Left ventricle myocardium inferior (tissue), 1 donor: ENCODE measurements at places on chromosomes 7 and 10. TPM values are rescaled to one million over a fixed set of nuclear protein-coding genes. Genes with fewer than 3 reads are reported as not detected.

PDLIM1 gene
- total RNA-seq, result 358 TPM

RAB19 gene
- total RNA-seq, result not detected

MINDY4 gene
- total RNA-seq, result 3.8 TPM

ZNF680 gene
- 21.6 TPM for total RNA-seq

EBLN1 gene
- total RNA-seq, result not detected

ANKRD61 gene
- total RNA-seq, result not detected

GPR15LG gene
- not detected for total RNA-seq

SLC25A13 gene
- total RNA-seq, result 9.1 TPM

SH3PXD2A gene
- 34.4 TPM for total RNA-seq

COL28A1 gene
- 1.9 TPM for total RNA-seq

ASB10 gene
- 35.4 TPM for total RNA-seq

SYT15B gene
- 0.93 TPM for total RNA-seq

GSDME gene
- 5.6 TPM for total RNA-seq

CLRN3 gene
- total RNA-seq, result not detected

MYH16 gene
- not detected for total RNA-seq

GLRX3 gene
- total RNA-seq, result 69.2 TPM

FBXL13 gene
- total RNA-seq, result 0.36 TPM

- no peak for DNase-seq
Observed at GRCh38 chr7:1461646-1462375, 2.5 kb upstream of the MICALL2 start.

- DNase-seq, result no peak
Observed at GRCh38 chr7:8209353-8209752, 52.6 kb downstream of the ICA1 start.

DNA sequence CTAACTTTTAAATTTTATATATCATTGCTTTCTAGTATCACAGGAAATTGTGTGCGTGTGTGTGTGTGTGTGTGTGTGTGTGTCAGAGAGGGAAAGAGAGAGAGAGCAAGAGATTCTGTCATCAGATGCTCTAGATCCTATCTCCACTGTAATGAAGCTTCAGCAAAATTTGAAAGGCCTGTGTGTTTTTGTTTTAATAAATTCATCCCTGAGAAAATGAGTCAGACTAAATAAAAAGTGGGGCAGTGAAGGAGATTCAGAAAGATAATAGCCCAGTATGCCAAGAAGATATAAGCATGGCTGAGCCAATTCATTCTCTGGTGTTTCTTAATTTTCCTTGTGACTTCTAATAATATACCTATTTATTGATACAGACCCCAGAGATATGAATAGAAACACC is 184.2 kb upstream of the TMEM196 start:
- DNase-seq, result no peak

GRCh38 chr10:36534471-36535002 is 590.9 kb upstream of the ANKRD30A start:
- DNase-seq, result no peak

- DNase-seq, result no peak
Observed at GRCh38 chr10:89398003-89398749, 5.8 kb downstream of the IFIT1 start.

DNA sequence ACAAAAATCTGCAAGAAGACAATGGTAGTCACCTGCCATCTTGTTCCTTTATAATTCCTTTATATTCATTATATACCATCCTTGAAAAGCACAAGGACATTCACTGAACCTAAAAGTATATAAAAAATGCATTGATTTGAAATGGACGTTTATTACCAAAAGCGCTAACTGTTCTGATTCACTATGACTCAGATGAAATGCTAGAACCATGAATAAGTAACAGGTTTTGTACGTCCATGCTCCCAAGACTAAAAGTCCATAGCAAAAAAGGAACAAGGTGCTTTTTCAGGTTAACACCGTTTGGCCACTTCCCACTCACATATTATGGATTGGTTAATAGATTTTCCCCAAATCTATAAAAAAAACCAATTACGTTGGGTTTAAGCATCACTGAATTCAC is 109.4 kb downstream of the PPP1R17 start:
- no peak for DNase-seq

- DNase-seq, result no peak
Observed at GRCh38 chr7:47807756-47808155, 140.5 kb downstream of the PKD1L1 start.

GRCh38 chr7:99253369-99253768 is 19.3 kb upstream of the MYH16 start:
- DNase-seq, result no peak

- DNase-seq, result no peak
Observed at GRCh38 chr7:54662701-54663100, 96.3 kb downstream of the SEC61G start.

- DNase-seq, result no peak
Observed at GRCh38 chr10:70323697-70324338, 40.0 kb upstream of the NPFFR1 start.

DNA sequence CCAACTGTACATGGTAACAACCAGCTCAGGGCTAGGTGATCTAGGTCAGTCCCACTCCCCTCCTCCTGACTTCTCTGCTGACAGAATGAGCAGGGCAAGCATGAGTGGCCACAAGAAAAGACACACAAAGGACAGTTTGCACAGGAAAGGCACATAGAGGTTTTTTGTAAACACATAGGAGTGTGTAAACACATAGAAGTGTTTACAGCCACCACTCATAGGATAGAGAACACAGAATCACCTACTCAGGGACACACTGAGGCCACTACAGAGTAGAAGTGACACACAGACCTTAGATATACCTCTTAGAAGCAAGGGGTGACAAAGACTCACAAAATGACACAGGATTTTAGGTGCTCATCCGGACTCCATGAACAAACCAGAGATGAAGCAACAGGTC is 19.0 kb downstream of the NUDCD3 start:
- no peak for DNase-seq

DNA sequence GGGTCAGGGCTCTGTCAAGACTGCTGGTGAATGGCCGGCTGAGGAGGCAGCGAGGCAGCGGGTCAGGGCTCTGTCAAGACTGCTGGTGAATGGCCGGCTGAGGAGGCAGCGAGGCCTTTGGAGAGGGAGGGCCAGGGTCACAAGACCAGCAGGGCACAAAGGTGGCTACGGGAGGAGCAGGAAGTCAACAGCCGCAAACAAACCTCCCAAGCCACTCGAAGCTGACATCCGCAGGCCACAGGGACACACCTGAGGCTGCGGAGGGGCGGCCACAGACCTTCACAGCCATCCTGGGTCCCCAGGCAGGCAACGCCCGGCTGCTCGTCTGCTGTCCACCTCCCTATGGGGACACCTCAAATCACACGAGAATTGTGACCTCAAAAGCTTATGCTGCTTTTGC is 8.9 kb upstream of the GPER1 start:
- DNase-seq, result no peak

- no peak for DNase-seq
Observed at GRCh38 chr10:104350127-104350635, 3.5 kb upstream of the CFAP58 start.

- DNase-seq, result no peak
Observed at GRCh38 chr7:76505168-76506080, 4.9 kb upstream of the UPK3B start.

- no peak for DNase-seq
Observed at GRCh38 chr10:26486304-26486703, 48.2 kb downstream of the APBB1IP start.

DNA sequence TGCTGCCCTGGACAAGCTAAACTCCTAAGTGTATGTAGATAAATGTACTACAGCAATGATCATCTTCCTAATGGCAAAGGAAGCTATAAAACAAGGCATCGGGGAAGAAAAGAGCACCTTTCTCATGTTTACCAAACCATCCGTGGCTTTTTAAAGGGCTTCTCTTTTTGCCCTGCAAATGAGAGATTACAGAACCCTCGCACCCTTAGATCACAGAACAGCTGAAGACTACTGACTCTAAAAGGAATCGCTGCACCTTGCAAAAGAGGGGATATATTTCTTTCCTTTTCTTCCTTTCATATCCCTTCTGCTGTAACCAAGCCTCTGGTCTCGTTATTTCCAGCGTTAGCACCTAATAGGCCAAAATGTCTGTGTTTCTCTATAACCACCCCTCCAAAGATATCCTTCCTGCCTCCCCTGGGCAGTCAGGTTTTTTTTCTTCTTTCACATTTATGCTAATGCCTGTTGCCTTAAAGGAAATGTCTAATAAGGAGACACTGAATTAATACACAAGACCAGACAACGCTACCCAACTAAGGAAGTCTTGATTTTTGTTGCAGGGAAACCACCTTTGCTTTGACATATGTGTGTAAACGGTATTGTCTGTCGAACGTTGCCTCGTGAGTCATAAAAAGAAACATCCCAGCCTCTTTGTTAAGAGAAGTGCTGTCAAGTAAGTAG is 10.5 kb downstream of the ST8SIA6 start:
- DNase-seq, result no peak

- DNase-seq, result peak; percentile 24
Observed at GRCh38 chr7:3673524-3673923, 372.5 kb downstream of the SDK1 start.

- no peak for DNase-seq
Observed at GRCh38 chr7:103240806-103241205, 56.4 kb upstream of the PMPCB start.

- DNase-seq, result no peak
Observed at GRCh38 chr7:36814311-36814710, 90.0 kb upstream of the AOAH start.

DNA sequence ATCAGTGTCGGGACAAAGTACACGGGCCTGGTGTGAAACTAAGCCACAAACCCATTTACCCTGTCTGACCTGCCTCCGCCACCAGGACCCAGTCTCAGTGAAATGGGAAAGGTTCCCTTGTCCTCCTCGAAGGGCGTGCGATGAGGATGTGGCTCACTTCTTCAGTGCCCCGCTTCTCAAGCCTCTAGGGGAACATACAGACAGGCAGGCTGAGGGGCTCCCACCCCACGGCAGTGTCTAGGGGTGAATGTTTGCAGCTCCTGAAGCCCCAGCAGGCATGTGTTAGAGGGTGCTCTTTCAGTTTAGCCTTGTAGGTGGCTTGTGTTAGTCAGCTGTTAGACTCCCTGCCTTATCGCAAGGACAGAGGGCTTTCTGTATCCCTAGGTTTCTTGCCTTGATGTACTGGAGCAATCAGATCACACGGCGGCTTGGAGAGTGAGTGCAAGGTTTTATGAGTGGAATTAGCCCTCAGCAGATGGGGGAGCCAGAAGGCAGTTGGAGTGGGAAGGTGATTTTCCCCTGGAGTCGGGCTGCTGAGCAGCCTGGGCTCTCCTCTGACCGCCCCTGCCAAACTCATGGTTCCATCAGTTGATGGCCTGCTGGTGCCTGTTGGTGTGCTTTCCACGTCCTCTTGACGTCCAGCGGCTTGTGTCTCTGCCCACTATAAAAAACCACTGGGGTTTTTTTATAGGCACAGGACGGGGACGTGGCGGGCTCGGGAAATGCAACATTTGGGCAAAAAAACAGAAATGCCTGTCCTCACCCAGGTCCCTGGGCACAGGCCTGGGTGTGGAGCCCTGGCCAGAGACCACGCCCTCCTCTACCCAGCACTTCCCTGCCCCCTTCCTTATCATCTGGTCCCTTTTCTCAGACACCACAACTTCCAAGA is 759 bp downstream of the NUDT1 start:
- no peak for DNase-seq

DNA sequence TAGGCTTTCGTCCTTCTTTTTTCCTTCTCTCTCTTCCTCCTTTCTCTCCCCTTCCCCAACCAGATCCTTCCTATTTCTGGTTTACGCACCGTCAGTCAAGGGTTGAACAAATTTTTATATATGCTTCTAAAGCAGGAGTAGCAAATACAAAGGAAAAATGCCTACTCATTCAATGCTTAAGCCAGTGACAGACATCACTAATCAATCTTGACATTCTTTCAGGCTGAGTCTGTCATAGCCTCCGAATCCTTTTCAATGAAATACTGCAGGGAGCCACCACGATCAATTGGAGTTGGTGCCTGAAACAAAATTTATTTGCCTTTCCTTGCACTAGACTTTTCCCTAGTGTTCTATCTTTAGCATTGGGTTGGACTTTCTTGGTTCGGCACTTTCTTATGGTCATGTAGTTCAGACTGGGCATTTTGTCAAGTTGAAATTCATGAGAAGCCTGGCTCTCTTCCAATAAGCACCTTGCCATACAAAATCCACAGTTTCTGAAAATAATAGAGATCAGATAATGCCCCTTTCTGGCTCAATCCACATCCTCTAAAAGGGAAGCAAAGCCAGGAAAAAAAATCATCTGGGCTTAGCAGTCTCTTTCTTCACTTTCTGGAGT is 239.5 kb upstream of the PLXNA4 start:
- no peak for DNase-seq

- DNase-seq, result no peak
Observed at GRCh38 chr7:137753067-137753466, 93.7 kb downstream of the DGKI start.

GRCh38 chr10:73060738-73061635 is 35.7 kb downstream of the P4HA1 start:
- DNase-seq, result no peak

DNA sequence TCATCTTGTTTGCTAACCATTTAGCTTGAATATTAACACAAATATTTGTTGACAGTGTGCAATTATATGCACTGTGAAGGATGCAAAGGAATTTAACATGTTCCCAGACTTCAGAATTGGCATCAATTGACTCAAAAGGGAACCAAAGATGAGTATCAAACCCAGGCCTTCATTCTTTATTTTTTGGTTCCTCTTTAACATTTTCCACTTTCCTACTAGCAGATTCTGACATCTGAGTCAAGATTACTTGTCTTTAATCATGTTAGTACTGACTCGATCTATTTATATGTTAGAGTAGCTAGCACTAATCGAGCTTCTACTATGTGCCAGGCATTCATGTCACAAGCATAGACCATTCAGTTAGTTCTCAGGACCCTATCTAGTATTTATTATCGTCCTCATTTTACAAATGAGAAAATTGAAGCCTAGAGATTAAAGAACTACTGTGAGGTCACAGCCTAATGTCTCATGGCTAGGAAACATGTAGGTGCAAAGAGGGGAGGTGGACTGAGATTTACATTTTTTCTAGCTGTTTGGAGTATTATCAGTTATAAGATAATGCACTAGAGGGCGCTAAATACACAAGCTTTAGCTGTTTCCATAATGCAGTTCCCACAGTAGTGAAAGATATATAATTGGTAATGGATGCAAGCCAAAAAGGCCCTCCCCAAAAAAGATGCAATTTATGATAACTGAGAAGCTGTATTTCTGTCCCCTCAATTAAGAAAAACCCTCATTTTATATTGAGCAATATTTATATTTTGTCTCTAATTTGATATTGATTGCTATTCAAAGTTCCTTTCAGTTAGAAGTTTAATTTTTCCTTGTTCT is 32.9 kb upstream of the KMT2E start:
- DNase-seq, result no peak

DNA sequence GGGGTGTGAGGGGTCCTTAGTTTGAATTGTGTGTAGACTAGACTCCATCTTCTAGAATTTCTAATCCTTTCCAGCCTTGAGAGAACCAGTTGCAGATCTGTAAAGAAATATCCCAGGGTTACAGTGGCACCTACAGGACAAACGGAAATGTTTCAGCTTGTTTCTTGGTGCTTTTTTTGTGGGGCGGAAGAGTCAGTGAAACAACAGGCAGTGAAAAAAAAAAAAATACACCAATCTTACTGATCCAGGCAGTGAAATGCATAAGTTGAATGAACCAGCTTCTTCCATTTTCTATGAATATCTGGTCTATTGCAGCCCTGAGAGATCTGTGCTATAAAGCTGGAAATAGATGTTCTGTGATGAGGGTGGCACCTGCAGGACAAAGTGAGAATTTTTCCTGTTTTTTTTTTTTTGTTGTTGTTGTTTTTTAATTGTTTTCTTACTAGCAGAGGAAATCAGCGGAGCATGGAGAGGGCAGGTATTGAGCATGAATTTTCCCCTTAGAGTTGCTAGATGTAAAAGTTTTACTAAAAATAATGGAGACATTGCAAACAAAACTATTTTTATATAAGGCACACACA is 81.9 kb upstream of the DYNC1I1 start:
- no peak for DNase-seq
